ENCODE measurements at places on chromosomes 1 and 21.

- DNase-seq: no peak
Observed at GRCh38 chr1:29258189-29258975, 22.1 kb downstream of the PTPRU start.

DNA sequence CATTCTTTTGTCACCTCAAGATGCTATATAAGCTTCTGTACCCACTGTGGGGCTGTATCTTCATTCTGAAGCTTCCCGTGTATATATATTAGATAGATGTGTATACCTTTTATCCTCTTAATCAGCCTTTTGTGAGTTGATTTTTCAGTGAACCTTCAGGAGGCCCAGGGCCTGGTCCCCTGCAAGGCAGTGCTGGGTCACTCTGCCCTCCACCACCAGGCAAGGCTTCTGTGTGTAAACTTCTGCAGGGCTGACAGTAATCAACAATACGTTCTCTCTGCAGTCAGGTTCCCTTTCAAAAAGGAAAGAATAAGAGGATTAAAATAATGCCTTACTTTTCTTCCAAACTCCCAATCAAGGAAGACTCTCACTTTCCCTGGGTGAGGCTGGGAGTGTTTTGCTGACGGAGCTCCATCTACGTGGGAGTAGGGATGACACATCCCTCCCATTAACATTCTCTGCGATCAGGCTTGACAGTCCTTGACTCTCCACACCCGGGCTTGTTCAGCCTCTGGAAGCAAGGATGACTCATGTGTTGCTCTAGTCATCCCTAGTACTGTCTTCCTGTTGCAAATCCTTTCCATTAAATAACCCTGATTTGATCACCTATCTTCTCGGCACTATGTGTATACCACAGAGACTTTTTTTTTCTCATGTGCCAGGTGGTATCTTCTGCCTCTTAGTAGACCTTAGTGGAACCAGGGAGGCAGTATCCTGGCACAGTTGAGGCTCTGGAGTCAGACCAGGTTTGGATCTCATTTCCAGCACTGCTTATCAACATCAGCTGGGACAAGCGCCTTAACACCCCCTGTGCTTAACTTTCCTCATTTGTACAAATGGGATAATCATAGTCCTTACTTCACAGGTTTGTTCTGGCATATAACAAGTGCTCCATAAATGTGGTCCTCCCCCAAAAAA lies 70.3 kb upstream of the KCNK1 start:
- DNase-seq: no peak

DNA sequence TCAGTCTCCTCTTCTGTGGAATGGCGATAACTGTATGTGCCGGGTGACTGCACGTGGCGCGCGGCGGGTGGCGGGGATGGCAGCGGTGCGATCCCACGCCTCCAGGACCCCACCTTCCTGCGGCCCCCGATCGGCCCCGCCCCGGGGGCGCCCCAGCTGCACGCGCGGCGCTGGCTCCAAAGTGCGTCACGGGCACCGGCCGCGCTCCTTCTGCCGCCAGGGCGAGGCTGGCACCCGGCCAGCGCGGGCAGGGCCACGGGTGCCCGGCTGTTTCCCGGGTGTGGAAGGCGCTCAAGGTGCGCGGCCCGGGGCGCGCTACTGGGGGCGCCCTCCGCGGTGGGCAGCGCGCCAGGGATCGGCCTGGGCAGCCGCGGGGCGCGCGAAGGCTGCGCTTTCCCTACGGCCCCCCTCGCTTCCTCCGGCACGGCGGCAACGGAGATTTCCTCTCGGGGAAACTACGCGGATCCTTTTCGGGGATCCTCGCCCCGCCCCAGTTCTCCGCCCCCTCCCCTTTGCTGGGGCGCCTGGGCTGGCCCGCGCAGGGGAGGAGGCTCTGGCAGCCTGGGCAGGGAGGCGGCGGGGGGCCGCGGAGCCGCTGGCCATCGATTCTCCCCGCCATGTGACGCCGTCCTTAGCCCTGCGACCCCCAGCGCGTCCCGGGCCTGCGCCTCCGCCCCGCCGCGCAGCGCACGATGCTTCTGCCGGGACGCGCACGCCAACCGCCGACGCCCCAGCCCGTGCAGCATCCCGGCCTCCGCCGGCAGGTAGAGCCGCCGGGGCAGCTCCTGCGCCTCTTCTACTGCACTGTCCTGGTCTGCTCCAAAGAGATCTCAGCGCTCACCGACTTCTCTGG lies at the start of gene EVA1C:
Gene EVA1C, plus strand, starts transcription at position 545 of the 853 bp plus-strand sequence. Its CDS starts 148 bp downstream, at position 693.
- peak; percentile 69 for DNase-seq

DNA sequence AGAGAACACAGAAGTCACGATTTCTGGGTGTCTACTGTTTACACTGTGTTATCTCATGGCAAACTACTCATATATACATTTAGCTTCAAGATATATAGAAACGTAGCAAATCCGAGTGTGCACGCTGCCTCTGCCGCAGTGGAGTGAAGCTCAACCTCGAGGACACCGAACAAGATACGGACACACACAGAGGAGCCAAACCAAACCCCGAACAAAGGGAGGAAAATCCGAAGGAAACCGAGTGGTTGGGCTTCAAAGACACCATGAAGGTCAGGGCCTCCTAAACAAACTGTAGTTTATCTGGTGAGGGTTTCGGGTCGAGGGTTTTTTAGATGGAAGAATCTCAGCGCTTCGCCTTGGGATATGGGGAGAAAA lies 34.5 kb downstream of the SLC45A1 start:
- no peak for DNase-seq

DNA sequence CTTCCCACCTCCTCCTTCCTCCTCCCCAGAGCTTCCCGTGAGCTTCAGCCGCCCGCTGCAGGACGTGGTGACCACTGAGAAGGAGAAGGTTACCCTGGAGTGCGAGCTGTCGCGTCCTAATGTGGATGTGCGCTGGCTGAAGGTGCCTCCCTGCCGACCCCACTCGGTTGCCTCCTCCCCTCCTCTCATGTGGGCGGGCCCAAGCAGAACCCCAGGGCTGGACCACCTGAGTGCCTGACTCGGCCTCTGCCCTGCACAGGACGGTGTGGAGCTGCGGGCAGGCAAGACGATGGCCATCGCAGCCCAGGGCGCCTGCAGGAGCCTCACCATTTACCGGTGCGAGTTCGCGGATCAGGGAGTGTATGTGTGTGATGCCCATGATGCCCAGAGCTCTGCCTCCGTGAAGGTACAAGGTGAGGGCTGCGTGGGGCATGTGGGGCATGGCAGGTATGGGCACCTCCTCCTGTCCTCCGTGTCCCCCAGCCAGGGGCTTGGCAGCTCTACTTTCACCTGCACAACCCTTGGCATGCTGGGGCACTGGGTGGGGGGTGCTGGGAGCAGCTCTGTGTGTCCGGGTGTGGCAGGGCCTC lies 69.2 kb downstream of the OBSCN start:
- no peak for DNase-seq

DNA sequence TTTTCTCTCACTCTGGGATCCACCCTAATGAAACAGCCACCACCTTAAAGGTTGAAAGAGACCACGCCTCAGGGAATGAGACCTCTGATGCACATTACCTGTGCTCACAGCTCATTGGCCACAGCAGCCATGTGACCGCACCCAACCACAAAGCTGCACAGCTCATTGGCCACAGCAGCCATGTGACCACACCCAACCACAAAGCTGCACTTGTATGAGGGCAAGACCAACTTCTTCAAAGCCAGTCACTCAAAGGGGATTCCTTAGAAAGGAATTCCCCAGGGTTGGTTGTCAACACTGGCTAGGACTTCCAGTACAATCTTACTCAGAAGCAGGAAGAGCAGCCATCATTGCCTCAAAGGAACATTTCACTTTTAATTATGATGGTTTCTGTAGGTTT lies 43.6 kb upstream of the PDE9A start:
- no peak for DNase-seq

DNA sequence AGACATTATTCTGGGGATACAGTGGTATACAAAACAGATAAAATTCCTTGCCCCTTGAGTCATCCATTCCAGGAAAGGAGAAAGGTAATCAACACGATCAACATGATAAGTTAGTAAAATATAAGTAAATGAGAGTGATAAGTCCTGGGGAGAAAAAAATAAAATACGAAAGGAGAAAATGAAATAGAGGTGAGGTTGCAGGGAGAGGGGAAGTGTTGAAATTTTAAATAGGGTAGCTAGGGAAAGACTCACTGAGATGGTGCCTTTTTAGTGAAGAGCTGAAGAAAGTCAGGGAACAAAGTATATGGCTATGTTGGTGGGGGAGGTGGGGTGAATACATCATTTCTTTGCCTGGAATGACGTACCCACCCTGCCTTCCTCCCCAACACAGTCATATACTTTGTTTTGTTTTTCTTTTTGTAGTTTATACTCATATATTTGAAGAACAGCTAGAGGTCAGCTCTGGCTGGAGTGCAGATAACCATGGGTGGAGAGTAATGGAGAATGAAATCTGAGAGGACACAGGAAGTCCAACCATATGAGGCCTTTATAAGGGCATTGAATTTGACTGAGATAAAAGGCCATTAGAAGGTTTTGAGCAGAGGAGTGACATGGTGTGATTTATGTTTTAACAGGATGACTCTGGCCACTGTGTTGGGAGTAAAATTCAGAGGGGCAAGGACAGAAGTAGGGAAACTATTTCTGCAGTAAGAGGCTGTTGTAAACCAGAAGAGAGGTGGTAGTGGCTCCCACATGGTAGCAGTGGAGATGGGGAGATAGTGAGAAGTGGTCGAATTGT lies 54.8 kb downstream of the OSBPL9 start:
- DNase-seq: no peak

DNA sequence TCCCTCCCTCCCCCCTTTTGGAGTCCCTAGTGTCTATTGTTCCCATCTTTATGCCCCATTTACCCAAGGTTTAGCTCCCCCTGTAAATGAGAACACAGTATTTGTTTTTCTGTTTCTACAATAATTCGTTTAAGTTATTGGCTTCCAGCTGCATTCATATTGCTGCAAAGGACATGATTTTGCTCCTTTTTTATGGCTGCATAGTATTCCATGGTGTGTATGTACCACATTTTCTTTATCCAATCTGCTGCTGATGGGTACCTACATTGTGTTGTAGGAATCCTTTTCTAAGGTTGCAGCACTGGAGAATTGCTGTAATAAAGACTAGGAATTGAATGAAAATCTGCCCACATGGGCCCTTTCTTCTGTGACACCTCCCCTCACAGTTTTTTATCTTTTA lies 6.8 kb downstream of the SLC25A24 start:
- no peak for DNase-seq

DNA sequence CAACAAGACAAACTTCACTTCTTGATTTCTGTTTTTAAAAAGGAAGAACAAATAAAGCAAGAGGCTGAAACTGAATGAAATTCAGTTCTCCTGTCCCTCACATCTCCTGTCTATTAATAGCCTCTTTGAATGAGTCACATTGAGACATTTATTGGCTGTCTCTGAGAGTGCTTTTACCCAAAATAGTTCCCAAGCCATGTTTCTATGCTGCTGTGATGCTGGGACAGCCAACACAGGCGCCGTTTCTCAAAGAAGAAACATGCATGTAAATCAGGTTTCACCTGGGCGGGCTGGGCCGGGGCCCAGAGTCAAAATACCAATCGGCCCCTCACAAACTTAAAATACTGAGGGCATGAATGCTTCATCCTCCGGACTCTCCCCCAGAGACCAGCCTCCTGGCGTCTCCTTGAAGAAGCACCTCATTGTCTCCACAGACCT lies 105.2 kb downstream of the EDEM3 start:
- DNase-seq: no peak

DNA sequence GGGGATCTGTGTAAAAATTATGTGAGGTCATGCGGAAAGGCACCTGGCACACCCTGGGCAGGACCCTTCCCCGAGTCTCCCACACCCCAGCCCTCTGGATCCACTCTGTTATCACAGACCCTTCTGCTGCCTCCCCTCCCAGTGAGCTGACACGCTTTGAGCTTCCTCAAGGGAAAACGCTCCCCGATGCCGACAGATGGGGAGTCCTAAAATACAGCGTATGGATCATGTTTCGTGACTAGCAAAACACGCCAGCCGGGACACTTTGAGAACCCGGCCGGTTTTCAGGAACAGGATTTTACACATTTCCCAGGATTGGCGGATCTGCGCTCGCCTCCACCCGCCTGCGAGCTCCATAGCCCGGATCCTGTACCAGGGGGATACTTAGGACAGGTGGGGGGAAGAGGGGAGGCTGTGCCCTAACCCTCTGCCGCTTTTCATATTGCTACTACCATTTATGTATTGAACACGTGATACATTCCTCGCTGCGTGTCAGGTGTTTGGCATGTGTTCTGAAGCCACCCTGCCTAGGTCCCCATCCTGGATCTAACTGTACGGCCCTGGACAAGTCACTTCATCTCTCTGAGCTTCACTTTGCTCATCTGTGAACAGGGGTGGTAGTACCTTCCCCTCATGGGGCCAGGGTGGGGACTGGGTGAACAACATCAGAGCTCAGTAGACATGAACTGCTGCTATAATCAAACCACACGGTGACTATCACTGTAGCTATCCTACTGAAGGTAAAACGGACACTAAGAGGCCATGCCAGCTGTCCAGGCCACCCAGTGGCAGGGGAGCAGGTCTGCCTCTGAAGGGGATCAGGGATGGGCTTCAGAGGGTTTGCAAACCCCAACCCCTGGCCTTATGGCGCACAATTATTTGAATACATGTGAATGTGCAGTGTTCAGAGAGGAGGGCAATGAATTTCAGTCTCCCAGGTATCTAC lies 63.2 kb downstream of the SSBP3 start:
- DNase-seq: no peak

GRCh38 chr1:216843409-216843808 lies 120.2 kb upstream of the ESRRG start:
- DNase-seq: no peak

- DNase-seq: no peak
Observed at GRCh38 chr1:244235157-244235556, 184.1 kb downstream of the ZBTB18 start.

DNA sequence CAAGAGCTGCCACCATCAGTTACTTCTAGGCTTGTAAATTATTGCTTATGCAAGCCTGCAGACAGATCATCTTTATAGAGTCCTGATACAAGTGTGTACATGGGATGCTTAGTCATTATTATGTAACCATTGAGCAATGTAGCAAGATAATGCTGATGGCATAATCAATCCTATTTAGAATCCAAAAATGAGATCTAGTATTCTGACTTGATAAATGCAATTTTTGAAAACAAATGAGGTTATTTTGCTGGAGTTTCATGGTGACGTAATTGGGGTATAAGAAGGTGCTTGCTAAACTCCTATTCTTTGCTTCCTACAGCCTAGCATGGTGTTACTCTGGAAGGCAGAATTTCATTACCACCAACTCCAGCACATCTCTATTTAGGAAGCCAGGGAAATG lies 801.7 kb upstream of the PRMT6 start:
- no peak for DNase-seq

- DNase-seq: no peak
Observed at GRCh38 chr1:54400329-54400728, 5.9 kb downstream of the SSBP3 start.

GRCh38 chr1:182069028-182069466 lies 7.5 kb upstream of the ZNF648 start:
- DNase-seq: no peak

DNA sequence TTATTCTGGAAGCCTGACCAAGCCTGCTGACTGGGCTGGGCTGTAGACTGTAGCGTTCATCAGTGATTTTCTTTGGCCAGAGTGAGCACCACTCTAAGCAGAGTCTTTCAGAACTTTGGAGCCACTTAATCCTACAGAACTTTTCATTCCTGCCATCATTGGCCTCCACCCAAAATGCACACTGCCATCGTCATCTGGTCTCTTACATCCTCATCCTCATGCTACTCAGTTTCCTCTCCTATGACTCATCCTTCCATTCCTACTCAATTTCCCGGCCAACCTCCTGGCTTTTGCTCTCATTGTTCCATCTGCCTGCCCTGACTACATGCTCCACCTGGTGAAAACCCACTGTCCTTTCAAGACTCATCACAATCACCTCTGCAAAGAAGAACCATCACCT lies 233.8 kb upstream of the USP25 start:
- no peak for DNase-seq

Data from T-helper 22 cell (primary cell).